ENCODE measurements at places on chromosomes 13 and 19.
A peak's percentile ranks its signal among the peaks of the same experiment; 100 is the strongest.

DNA sequence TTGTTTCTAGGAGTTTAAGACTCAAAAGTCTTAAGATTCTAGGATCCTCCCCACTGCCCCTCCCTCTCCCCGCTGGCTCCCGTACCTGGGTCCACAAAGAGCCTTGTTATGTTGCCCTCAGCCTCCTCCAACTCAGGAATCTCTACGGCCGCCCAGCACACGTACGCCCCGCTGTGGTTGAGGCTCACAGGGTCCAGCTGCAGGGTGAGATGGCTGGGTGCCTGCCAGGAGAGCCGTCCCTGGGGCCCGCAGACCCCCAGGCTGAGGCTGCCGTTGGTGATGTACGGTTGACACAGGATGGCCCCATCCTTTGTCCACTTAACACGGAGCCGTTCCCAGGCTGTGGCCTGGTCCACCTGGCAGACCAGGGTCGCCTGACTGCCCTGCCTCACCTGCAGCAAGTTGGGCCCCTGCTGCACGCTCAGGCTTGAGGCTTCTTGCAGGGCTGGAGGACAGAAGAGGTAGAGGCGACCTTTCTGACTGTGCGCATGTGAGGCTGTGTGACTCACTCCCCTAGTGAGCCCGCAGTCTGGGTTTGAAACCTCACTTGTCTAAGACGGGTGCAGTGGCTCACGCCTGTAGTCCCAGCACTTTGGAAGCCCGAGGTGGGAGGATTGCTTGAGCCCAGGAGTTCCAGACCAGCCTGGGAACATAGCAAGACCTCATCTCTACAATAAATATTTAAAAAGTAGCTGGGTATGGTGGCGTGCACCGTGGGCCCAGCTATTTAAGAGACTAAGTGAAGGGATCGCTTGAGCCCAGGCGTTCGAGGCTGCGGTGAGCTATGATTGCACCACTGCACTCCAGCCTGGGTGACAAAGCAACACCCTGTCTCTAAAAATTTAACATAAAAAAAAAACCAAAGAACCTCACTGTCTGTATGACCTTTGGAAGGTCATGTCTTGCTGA, 4.0 kb downstream of the TMIGD2 start:
- H3K4me3 ChIP-seq = no peak overlapping the region
- DNase-seq = peak; percentile 19
- H3K27me3 ChIP-seq = no peaks in the 10 kb centered on the region
- H3K27ac ChIP-seq = no peak overlapping the region
- no peaks in the 10 kb centered on the region for H3K36me3 ChIP-seq

DNA sequence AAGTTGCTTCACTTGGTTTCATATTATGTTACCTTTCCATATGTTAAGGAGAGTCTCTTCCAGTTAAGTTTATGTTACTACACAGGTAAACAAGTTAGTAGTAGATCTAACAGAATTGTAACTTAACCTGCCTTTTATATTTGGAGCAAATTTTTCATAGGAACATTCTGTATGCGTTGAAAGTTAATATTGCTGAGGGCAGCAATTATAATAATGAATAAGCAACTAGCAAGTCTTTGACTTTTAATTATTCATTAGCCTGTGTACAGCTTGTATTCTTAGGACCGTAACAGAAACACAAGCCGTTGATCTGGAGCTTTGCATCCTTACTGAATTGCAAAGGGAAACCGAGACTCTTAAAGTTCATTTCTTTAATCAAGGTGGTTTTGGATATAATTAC, 11.6 kb downstream of the SUGT1 start:
- H3K27me3 ChIP-seq = no peaks in the 10 kb centered on the region
- DNase-seq = no peak
- no peak overlapping the region for H3K27ac ChIP-seq
- no peaks in the 10 kb centered on the region for H3K4me1 ChIP-seq

- no peak for DNase-seq
- H3K4me1 ChIP-seq = peaks cover 23% of the 10 kb centered on the region
- no peak overlapping the region for H3K27ac ChIP-seq
- H3K36me3 ChIP-seq = no peaks in the 10 kb centered on the region
- H3K4me3 ChIP-seq = no peak overlapping the region
These were observed 23.2 kb downstream of the SH3GL1 start for GRCh38 chr19:4376991-4377781.

- H3K27ac ChIP-seq = no peak overlapping the region
- no peaks in the 10 kb centered on the region for H3K27me3 ChIP-seq
- peaks cover 33% of the 10 kb centered on the region for H3K36me3 ChIP-seq
- peak overlapping the region; percentile 61 for H3K4me3 ChIP-seq
- DNase-seq = no peak
- H3K4me1 ChIP-seq = no peaks in the 10 kb centered on the region
These were observed 28.4 kb downstream of the ZNF844 start for GRCh38 chr19:12092956-12093355.

- no peaks in the 10 kb centered on the region for H3K27me3 ChIP-seq
- DNase-seq = no peak
- H3K36me3 ChIP-seq = no peaks in the 10 kb centered on the region
- no peak overlapping the region for H3K27ac ChIP-seq
These were observed 393.8 kb downstream of the PCDH20 start for GRCh38 chr13:61021838-61022237.

DNA sequence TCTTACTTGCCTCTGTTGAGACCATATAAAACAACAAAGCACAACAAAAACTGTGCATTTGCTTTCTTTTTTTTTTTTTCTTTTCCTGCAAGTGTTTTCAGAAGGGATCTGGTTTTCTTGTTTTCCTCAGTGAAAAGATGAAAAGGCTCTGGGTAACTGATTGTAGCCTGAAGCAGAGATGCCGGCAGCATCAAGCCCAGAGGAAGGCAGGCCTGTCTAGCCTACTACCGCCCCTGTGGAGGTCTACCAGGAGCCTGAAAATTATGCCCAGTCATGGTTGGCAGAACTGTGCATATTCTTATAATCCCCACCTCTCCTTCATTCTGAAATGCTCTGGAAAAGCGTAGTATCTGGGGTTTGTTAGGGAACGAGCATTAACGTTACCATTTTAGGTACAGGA, 32.6 kb upstream of the MEDAG start:
- H3K36me3 ChIP-seq = no peaks in the 10 kb centered on the region
- H3K27ac ChIP-seq = no peak overlapping the region
- peaks cover 19% of the 10 kb centered on the region for H3K4me1 ChIP-seq
- H3K27me3 ChIP-seq = no peaks in the 10 kb centered on the region
- peak; percentile 16 for DNase-seq

GRCh38 chr13:29743201-29743786, 107.1 kb downstream of the UBL3 start:
- H3K4me1 ChIP-seq = no peaks in the 10 kb centered on the region
- no peak overlapping the region for H3K4me3 ChIP-seq
- H3K27ac ChIP-seq = no peak overlapping the region
- DNase-seq = peak; percentile 28
- H3K27me3 ChIP-seq = no peaks in the 10 kb centered on the region
